ENCODE measurements at places on chromosomes 6 and 20.
A peak's percentile ranks its signal among the peaks of the same experiment; 100 is the strongest.

GRCh38 chr20:62702895-62703852 is 5.5 kb upstream of the NTSR1 start:
- DNase-seq, result peak; percentile 16

GRCh38 chr6:131532580-131533039 is 40.4 kb upstream of the ARG1 start:
- no peak for DNase-seq

DNA sequence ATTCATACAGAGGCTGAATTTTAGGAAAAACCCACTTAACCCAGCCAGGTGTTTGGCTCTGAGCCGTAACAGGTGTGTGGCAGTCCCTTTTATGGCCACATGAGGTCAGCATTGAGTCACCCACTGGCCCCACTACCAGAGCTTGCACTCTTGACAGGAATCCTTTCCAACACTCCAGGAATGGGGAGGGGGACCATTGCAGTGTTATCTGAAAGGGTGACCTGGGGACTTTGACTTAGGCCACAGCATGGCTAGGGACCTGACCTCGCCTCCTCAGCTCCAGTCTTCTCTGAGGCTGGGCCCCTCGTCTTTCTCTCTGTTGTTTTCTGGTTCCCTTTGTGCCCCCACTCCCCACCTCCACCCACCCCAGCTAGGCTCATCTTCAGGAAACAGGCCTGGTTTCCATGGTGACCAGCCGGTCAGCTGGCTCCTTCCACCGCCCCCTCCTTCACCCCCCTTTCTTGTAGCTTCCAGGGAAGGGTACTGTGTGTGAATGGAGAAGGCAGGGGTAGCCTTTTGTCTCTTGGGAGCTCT is 2.1 kb upstream of the TMEM151B start:
- DNase-seq, result no peak

GRCh38 chr6:140850438-140850837 is 1282.3 kb upstream of the GJE1 start:
- DNase-seq, result no peak

DNA sequence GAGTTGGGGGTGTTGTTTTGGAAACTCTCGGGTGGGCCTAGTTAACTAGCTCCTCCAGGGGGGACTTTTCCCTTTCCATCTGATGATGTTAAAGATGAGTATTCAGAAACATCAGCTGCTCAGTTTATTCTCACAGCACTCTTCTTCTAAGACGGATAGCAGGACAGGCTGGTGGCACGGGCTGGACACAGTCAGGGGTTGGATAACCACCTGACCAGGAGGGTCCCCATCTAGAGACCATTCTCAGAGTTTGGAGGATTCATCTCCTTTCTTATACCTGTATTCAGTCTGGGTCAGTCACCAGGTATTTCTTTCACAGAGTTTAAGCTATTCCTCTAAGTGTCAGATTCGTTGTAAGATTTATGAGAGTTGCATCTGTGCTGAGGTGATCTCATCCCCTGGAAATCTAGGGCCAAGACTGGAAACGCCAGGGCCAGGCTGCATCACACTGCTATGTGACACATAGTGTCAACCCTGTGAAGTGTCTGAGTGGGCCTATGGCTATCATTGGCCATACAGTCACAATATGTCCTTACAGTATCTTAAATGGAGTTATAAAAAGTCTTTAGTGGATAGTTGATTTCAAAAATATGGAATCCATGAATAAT is 111.7 kb downstream of the FAM50B start:
- no peak for DNase-seq

GRCh38 chr6:113976806-113977205 is 5.9 kb upstream of the HDAC2 start:
- DNase-seq, result no peak

DNA sequence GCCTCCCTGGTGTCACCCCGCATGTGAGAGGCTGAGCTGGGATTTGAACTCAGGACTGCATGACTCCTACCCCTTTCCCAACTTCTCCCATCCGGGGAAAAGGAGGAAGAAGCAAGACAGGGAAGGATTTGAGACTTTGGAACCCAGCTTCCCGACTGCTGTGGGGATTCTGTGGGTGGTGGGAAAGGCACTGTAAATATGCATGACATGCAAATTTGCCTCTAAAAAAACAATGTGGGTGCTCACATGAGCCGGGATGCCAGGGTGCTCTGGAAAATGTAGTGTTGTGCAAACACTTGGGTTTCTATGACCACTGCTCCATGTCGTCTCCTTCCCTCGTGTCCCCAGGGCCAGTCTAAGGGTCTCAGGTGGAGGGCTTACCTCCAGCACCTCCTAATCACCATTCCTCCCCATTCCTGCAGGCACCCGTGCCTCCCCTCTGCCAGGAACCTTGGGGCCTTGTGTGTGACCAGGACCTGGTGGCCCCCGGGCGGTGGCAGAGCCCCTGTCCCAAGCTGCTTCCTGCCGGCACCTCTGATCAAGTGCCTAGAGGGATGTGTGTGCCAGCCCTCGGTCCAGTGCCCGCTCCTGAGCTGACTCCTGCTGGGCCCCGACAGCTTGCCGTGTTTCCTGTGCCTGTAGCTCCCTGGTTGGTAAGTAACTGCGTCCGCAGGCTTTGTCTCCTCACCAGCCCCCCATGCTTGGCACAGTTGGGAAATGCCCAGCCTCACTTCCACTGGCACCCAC is 60.7 kb downstream of the DLGAP4 start:
- no peak for DNase-seq

GRCh38 chr20:57891014-57891413 is 181.2 kb upstream of the PMEPA1 start:
- no peak for DNase-seq

Data from activated CD8-positive, alpha-beta memory T cell treated with anti-CD3 and anti-CD28 coated beads for 4 hours (primary cell).